Activated T-cell treated with anti-CD3 and anti-CD28 coated beads, Interleukin-2, amount 50 U/mL, for 72 hours (primary cell): ENCODE measurements at places on chromosomes 2 and 18. TPM values are rescaled to one million over a fixed set of nuclear protein-coding genes. Genes with fewer than 3 reads are reported as not detected.

DNA sequence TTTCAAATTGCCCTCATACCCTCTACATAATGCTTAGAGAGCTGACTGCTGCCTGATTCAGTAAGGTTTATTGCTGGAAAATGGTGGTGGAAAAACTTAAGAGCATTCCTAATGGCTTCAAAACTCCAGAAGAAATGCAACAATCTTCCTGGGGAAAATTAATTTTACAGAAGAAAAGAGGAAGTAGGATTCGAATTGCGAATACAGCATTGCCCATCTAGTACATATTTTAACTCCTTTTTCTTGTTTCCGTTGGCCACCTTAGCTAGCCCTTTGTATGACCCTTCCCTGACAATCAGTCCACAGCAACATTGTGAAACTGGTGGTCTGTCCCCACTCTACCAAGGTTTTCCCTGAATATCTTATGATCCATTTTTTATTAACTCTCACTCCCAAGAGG is 224.7 kb downstream of the MTX2 start:
- DNase-seq: no peak

Gene CHST9
- not detected for total RNA-seq

Gene DTNB
- 31.2 TPM for total RNA-seq

Gene IMPACT
- total RNA-seq: 27.6 TPM

- no peak for DNase-seq
Measured at GRCh38 chr2:152466980-152467676, 132.2 kb downstream of the FMNL2 start.

Gene SLC16A14
- 2.2 TPM for total RNA-seq

DNA sequence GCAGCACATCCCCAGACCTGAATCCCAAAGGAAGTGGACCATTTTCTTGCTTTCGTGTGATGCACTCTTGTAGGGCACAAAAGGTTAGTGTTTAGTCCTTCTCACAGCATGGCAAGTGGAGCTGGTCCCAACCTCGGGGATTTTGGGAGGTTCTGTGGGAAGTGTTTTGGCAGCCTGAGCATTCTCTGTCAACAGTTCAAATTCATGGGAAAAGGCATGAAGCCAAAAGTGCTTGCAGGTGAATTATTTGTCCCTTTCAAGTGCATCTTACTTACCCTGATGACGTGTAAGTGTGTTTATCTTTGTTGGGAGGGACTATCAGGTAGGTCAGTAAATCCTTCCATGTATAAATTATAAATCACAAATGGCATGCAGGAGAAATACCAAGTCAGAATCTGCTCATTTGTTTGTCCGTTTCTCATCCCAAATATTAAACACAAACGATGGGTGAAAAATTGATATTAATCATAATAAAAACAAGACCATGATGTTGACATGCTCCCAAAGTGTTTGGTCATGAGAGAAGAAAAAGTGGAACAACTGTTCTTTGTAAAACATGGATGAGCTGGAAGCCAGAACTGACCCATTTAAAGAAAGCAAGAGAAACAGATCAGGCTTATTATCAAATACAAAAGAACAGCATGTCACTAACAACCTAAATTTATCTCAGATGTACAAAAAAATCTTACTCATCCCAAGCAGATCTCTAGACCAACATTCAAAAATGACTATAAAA is 57.6 kb downstream of the EPHA4 start:
- no peak for DNase-seq

- no peak for DNase-seq
Measured at GRCh38 chr2:161067846-161068350, 92.3 kb upstream of the TANK start.

DNA sequence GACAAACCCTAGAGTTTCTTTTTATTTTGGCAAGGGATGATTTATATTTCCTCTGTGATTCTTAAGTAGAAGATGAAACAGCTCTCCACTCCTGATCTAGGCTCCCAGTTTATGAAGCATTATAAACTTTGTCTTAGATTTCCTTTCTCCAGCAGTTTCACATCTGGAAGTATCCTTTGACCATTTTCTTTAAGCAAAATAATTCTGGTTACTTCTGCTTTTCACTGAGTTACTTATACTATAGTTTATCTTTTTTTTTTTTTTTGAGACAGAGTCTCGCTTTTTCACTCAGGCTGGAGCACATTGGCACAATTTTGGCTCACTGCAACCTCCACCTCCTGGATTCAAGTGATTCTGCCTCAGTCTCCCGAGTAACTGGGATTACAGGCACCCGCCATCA is 45.5 kb downstream of the KCMF1 start:
- no peak for DNase-seq

DNA sequence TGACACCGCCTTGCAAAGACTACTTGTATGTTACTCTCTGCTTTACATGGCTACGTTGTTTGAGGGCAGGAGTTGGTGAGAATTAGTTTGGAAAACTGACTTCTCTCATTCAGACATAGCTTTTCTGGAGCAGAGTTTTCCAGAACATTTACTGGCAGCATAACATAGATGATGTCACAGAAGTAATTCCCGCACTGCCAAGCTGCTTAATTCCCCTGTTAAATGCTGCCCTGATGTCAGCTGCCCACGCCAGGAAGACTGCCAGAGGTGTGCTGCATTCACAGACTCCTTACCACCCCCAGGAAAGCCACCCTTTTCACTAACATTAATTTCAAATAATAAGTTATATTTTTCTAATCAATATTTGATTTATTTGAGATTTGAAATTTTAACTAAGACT is 24.7 kb upstream of the PTPN2 start:
- DNase-seq: no peak

DNA sequence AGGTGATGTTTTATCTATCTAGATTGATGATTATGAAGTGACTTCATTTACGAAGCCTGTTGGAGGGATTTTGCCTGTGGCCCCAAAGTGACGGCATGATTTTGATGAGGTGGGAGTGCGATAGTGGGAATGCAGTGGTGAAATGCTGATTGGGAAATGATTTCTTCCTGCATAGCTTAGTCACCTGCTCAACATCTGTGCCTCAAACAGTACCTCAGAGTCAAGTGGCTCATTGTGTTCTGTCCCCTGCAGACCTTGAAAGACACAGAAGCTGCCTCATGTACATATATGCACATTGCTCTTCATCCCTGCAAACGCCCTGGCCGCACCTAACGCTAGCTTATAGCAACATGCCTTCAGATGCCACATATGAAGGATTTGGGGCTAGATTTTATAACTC is 201.2 kb downstream of the TPGS2 start:
- DNase-seq: no peak
